ENCODE measurements at places on chromosomes 1 and 21. TPM values are rescaled to one million over a fixed set of nuclear protein-coding genes. Genes with fewer than 3 reads are reported as not detected.
A peak's percentile ranks its signal among the peaks of the same experiment; 100 is the strongest.

DNA sequence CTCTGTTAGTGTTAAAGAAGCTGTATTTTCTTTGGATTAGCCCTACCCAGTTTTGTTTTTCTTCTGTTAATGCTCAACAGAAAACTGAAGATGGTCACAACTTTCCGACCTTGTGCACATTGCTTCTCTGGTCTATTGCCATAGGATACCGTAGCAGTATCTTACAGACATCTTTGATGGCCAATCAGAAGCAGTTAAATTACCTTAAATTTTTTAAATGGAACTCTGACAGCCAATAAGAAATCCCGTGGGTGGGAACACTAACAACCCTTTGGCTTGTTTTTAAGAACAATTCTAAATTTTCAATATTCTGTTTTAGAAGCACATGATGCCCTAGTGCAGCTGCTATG, 17.2 kb downstream of the NFYC start:
- peak; percentile 74 for DNase-seq

GRCh38 chr1:155941845-155942531, 550 bp downstream of the RXFP4 start:
- no peak for DNase-seq

IFI16 gene
- 72.4 TPM for polyA plus RNA-seq

DNA sequence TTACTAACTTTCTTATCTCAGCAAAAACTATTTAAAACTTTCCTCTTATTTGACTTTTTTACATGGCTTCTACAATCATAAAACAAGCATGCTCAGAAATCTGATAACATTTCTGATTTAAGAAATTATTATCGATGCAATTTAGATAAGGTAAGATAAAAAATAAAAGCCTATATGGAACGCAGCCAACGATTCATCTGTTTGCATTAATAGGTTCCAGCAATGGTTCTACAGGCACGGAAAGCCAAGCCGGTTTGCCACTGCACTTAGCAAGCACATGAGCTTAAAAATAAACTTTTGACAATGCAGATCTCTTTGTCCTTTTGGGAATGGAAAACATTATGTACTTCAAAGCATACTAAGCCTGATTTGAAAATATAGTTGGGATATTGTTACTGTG, 77.5 kb upstream of the KCNK2 start:
- peak; percentile 34 for DNase-seq

FAM89A gene
- 3.9 TPM for polyA plus RNA-seq
